ENCODE measurements at places on chromosomes 5 and 9.

GRCh38 chr5:143471041-143471509, 67.6 kb upstream of the NR3C1 start:
- no peak for DNase-seq

- no peak for DNase-seq
These were observed 94.7 kb upstream of the PHF24 start for GRCh38 chr9:34863426-34863825.

GRCh38 chr5:141825241-141825671, 53.0 kb downstream of the PCDH1 start:
- DNase-seq = no peak

GRCh38 chr9:77883846-77884771, 147.5 kb downstream of the GNAQ start:
- no peak for DNase-seq

DNA sequence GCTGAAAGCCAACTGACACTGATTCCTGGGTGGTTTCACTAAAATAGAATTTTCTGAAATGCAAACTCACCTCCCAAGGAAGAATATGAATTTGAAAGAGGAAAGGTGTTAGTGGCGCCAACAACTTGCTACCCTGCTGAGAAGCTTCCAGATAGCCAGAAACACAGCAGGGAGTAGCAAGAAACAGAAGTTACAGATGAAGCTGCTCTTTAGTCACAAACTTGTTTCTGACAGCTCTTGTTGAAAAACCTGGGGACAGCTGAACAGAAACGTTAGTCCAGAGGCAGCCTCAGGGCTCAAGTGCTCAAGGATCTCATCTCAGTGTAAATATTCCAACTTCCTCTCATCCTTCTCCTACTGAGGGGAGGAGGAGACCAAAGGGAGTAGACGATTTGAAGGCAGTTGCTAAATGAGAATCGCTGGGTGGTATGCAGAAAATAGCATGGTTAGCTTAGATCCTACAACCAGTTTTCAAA, 184.1 kb downstream of the PDE4D start:
- no peak for DNase-seq

- no peak for DNase-seq
These were observed 1066.1 kb downstream of the NR2F1-AS1 start for GRCh38 chr5:92514896-92515295.

- DNase-seq = no peak
These were observed 13.6 kb downstream of the TCF7 start for GRCh38 chr5:134127988-134128647.

GRCh38 chr5:141421489-141421855, 621 bp downstream of the PCDHGA11 start:
- no peak for DNase-seq

- DNase-seq = no peak
These were observed 9.1 kb downstream of the ZNF300 start for GRCh38 chr5:150895431-150896428.

DNA sequence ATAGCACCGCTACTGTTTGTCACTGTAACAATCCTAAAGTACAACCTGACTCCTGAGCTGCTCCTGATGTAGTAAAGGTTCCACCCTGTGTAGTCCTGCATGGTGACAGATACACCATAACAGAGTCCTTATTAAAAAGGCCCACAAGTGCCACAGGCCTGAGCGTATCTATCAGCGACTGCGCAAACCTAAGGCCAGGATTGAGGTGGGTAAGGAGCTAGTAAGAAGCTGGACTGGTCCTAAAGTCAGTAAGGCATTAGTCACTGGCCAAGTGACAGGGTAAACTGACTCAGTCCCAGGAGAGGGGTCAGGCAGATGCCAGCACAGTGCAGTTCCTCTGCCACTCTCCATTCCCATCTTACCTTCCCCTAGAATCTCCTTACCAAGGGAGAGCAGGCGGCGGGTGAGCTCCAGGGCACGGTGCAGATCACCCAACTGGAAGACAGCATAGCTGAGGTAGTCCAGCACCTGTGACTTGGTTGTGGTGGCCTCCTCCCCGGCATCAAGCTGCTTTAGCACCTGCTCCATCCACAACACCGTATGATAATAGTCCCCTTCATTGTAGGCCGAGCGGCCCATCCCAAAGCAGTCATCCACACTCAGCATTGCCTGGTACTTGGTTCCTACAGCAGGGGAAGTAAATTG, 17.6 kb downstream of the P4HA2 start:
- DNase-seq = no peak

- DNase-seq = no peak
These were observed 72.8 kb upstream of the EFNA5 start for GRCh38 chr5:107743373-107744000.

DNA sequence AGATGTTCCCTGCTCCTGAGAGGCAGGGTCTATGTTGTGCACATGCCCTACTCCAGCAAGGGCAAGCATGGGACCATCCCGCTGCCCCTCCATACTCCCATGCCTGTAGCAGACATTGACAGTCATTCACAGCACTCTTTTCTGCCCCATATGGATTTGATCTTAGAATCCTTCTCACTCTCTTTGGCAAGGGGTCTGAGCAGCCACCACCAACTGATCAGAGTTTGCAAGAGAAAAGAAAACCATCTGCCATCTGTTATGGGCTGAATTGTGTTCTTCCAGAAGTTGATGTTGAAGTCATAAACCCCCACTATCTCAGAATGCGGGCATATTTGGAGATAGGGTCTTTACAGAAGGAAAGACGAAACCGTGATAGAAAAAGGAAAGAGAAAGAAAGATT, 315.1 kb upstream of the CLINT1 start:
- no peak for DNase-seq

GRCh38 chr5:23639326-23639725, 131.9 kb downstream of the PRDM9 start:
- no peak for DNase-seq

DNA sequence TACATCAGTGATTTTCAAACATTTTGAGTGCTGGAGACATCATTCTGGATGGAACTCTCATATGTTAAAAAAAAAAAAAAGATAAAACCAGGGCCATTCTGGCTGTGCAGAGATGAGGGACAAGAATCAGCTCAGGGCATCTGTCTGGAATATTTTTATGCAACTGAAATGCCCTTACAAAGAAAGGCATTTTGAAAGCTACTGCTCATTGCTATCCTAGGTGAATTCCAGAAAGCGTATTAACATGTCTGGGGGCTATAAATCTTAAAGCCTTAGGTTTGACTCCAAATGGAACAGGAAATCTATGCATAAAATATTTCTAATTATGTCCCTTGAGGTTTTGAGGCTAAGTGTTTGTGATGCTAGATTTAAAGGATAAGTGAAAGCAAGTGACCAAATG, 14.9 kb upstream of the PCSK1 start:
- no peak for DNase-seq

GRCh38 chr5:66945389-66946349, 250.9 kb downstream of the CD180 start:
- DNase-seq = no peak

GRCh38 chr5:143188083-143188482, 215.4 kb downstream of the NR3C1 start:
- no peak for DNase-seq

- DNase-seq = no peak
These were observed 7.6 kb upstream of the SPATA31E1 start for GRCh38 chr9:87875060-87875459.

DNA sequence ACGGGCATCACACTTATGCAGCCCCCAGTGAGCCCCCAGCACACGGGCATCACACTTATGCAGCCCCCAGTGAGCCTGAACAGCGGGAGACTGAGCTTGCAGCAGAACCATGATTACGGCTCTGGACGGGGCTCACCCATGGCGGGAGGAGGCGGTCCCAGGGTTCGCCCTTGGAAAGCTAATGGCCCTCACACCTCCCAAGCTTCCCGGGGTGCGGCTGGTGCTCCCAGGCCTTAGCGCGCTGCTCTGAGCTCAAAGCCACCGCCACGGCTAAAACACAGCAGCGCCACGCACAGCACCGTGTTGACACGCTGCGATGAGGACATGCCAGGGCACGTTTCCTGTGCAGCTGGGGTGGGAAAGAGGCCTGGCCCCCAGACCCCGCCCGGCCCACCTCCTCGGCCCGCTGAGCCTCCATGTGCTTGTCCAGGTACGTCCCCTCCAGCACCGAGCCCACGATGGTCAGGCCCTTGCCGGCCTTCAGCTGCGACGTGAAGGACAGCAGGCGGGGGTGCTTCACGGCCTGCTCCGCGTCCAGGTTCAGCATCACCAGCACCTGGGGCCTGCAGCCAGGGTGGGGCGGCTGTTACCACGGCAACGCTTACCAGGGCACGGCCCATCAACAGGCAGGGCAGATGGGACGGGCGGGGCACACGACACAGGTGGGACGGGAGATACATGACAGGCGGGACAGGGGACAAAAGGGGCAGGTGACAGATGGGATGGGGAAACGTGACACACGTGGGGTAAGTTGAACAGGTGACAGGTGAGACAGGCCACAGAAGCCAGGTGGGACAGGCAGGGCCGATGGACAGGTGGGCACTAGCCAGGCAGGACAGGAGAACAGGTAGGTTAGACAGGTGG, 38.4 kb downstream of the SLC12A7 start:
- no peak for DNase-seq

- DNase-seq = no peak
These were observed 6.7 kb upstream of the SPATA31E1 start for GRCh38 chr9:87875831-87876545.

- no peak for DNase-seq
These were observed 58.7 kb upstream of the SMIM32 start for GRCh38 chr5:136251502-136252169.

GRCh38 chr5:138709202-138709601, 44.0 kb upstream of the CTNNA1 start:
- DNase-seq = no peak

GRCh38 chr5:1096838-1097237, 15.0 kb downstream of the SLC12A7 start:
- DNase-seq = no peak

DNA sequence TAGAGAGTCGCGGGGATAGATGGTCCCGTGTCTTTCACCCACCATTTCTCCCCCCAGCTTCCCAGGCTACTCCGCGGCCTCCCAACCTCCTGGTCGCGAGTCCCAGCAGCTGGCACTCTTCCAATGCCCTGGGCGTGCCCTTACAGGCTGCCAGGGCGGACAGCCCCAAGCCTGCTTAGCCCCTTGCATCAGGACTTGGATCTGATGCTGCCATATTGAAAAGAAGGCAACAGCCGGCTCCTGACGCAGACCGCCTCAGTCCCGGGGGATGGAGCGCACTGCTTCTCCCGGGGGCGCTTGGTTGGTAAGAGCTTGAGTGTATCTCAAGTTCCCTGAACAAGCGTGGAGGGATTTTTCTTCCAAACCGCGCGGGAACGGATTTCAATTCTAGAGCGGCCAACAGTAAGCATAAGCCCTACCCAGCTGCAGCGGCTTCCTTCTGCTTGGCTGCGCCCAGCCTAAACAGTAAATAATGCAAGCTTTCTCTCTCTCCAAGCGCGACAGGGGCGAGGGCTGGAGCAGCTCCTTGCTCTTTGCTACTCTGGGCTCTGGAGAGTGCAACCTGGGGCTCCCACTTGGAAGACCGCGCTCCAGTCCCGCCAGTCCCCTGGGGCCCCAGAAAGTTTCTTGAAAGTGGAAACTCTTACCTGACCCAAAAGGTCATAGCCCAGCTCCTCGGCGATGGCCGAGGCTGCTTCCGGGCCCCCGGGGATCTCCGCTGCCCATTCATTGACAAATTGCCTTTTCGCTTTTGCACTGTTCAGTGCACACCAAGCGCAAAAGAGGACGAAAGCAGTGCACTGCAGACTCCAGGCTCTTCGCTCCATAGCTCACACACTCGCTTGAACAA, 607 bp downstream of the PCSK1 start:
- DNase-seq = no peak

GRCh38 chr5:170643591-170643990, 139.8 kb downstream of the KCNIP1 start:
- no peak for DNase-seq

- DNase-seq = no peak
These were observed 89.2 kb downstream of the LPAR1 start for GRCh38 chr9:110949081-110949480.

GRCh38 chr5:102481054-102481715, 17.6 kb downstream of the SLCO6A1 start:
- DNase-seq = no peak

DNA sequence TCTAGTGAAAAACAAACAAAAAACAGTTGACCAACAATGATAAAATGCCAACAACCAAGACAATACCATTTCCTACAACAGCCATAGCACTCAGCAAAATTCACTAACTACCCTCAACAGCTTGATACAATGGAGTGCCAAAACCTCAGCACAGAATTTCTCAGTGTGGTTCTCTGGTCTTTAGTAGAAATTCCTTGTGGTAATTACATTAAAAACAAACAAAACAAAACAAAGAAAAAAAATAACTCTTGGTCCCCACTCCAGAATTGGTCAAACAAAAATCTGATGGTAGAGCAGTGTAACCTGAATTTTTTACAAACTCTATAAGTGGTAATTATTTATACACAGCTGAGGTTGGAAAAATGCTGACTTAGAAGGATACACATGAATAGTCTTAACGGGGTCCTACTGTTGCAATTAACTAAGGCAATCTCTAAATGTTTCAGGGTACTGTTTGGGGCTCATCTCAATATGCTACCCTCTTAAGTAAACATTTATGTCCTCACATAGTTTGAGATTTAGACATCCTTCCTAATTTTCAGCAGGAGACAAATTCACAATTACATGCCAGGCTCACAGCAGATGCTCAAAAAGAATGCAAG, 13.8 kb downstream of the CSNK1A1 start:
- DNase-seq = no peak

GRCh38 chr5:147610798-147611197, 100.9 kb upstream of the DPYSL3 start:
- no peak for DNase-seq

DNA sequence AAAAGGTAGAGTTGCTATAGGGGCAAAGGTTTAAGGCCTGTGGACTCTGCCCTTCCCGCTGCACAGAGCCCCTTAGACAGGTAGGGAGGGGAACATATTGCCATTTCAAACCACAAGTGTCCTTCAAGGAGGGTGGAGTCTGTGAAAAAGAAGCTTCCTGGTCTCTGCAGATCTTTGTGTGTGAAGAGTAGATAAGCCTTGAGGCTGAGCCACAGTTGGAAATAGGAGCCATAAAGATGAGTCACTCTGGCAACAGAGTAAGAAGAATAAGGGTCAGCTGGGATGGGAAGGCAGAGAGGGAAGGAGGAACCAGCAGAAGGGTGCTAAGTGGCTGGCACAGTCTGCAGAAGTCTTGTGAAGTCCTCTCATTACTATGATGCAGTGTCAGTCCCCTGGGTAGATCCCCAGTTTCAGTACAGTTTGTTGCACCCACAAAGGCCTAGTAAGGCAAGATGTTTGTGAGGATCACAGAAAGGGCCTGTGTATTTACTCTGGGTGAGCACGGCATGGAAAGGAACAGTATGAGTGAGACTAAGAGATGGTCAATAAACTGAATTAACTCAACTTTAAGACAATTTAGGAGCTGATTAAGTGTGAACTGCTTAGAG, 18.1 kb downstream of the GRXCR2 start:
- peak; percentile 93 for DNase-seq
